Islet precursor cell (in vitro differentiated cells): ENCODE measurements at places on chromosomes 2 and 18.

DNA sequence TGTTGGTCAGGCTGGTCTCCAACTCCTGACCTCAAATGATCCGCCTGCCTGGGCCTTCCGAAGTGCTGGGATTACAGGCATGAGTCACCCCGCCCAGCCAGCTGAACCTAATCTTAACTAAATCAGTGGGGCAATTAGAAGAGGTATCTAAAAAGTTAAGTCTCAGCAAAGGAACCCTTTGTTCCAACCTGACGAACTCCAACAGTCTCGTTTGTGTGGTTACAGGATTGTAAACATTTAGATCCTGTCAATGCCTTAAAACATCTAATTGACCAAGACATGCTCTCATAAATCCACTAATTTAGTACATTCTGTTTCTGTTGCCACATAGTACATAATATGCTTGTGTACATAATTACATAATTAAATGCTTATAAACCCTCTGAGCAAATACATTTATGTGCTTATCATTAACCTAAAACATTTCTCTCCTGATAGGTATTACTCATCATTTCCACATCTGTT lies 31.1 kb upstream of the STK39 start:
- DNase-seq: peak; percentile 94

GRCh38 chr2:189217051-189217450 lies 37.5 kb upstream of the COL5A2 start:
- no peak for DNase-seq

DNA sequence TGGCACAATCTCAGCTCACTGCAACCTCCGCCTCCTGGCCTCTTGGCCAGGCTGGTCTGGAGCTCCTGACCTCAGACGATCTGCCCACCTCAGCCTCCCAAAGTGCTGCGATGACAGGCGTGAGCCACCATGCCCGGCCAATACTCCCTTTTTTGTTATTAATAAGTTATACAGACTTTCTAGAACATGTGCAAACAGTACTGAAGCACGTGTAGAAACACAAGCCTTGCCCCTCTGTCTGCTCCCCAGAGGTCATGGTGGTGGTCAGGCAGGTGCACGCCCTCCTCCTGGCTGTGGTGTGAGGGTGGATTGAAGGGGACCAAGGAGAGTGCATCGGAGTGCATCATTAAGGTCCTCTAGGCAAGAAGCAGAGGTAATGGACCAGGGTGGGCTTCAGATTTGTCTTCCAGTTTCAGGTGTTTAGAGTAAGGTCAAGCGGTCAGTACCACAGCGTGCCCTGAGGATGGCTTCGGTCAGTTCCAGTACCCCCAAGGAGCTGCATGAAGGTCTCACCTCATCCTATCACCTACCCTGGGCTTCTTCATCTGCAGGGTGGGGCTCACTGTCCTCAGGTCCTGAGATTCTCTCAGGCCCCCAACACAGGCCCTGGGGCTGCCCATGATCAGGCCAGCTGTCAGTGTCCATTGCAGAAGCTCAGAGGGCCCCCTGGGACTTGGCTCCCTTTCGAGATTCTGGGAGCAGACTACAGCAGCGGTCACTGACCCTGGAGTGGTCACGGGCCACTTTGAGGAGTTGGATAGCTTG lies 124.3 kb downstream of the GLI2 start:
- no peak for DNase-seq

DNA sequence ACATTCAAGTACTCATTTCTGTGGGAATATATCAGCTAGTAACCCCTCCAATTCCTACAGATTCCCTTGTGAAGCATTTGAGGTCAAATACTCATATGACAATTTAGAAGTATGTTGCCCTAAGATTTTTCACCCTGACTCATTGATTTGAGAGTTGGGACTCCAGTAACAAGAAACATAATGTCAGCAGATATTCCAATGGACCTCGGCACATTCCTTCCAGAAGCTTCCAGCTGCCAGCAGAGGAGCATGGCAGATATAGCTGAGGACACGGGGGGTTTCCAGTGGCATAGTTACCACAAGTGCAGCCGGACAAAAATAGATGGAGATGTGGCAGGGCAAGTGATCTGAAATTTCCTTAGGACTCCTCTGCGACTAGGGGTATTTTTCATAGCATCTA lies 101.9 kb upstream of the ARHGAP28 start:
- no peak for DNase-seq

- DNase-seq: no peak
These were observed 125.0 kb downstream of the ETAA1 start for GRCh38 chr2:67522148-67522547.

DNA sequence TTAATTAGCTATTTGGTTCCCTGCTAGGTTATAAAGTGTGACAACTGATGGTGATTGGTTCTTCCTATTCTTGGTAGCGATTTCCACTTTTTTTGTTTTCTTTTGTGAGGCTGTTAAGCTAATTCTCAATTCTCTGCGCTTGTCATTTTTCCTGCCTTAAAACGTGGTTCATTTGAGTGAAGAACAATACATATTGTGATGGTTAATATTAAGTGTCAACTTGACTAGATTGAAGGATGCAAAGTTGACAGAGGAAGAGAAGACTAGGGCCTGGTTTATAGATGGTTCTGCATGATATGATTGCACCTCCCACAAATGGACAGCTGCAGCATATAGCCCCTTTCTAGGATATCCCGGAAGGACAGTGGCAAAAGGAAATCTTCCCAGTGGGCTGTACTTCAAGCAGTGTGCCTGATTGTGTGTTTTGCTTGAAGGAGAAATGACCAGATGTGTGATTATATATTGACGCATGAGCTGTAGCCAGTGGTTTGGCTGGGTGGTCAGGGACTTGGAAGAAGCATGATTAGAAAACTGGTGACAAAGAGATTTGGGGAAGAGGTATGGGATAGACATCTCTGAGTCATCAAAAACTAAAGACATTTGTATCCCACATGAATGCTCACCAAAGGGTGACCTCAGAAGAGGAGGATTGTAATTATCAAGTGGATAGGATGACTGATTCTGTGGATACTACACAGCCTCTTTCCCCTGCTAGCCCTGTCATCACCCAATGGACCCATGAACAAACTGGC lies 39.4 kb upstream of the ZNF804A start:
- DNase-seq: no peak
